Pancreas (tissue), 10 donors: ENCODE measurements at places on chromosomes 7 and 10. TPM values are rescaled to one million over a fixed set of nuclear protein-coding genes. Genes with fewer than 3 reads are reported as not detected.

Gene FBXO24
- 0.49 TPM for total RNA-seq

Gene TMEM236
- 0.28 TPM for total RNA-seq

Gene POLR2J2
- 4.1 TPM for total RNA-seq

Gene ITIH5
- total RNA-seq = 28.6 TPM

Gene PLCE1
- 7.2 TPM for total RNA-seq

Gene TSPAN33
- 19.2 TPM for total RNA-seq

Gene SPDYE1
- total RNA-seq = not detected

Gene EMX2
- not detected for total RNA-seq

Gene GDF2
- not detected for total RNA-seq

- DNase-seq = no peak
- no peaks in the 10 kb centered on the region for H3K4me1 ChIP-seq
Observed at GRCh38 chr10:42801135-42801534, 18.5 kb downstream of the BMS1 start.

GRCh38 chr10:49151025-49151445 lies 17.2 kb upstream of the FAM170B start:
- no peaks in the 10 kb centered on the region for H3K36me3 ChIP-seq
- no peak overlapping the region for H3K4me3 ChIP-seq
- no peak for DNase-seq
- no peaks in the 10 kb centered on the region for H3K27me3 ChIP-seq
- H3K4me1 ChIP-seq = no peaks in the 10 kb centered on the region
- no peak overlapping the region for H3K27ac ChIP-seq

GRCh38 chr10:61642676-61643075 lies 20.1 kb upstream of the CABCOCO1 start:
- no peaks in the 10 kb centered on the region for H3K27me3 ChIP-seq
- no peak for DNase-seq
- no peaks in the 10 kb centered on the region for H3K36me3 ChIP-seq
- no peaks in the 10 kb centered on the region for H3K4me1 ChIP-seq
- no peak overlapping the region for H3K27ac ChIP-seq
- H3K4me3 ChIP-seq = no peak overlapping the region

DNA sequence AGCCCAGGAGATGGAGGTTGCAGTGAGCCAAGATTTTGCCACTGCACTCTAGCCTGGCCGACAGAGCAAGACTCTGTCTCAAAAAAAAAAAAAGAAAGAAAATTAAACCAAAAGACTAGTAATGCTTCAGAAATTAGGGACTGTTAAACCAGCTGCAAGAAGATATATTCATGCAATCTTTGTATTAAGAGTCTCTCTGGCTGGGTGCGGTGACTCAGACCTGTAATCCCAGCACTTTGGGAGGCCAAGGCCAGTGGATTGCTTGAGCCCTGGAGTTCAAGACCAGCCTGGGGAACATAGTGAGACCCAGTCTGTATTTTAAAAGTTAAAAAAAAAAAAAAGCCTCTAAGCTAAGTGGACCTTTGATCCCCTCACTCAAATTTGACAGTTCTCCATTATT lies 2.5 kb upstream of the HNRNPF start:
- no peaks in the 10 kb centered on the region for H3K27me3 ChIP-seq
- H3K27ac ChIP-seq = no peak overlapping the region
- no peaks in the 10 kb centered on the region for H3K4me1 ChIP-seq
- no peak overlapping the region for H3K4me3 ChIP-seq

GRCh38 chr7:34299066-34299465 lies 359.0 kb upstream of the NPSR1 start:
- H3K4me1 ChIP-seq = no peaks in the 10 kb centered on the region
- no peaks in the 10 kb centered on the region for H3K36me3 ChIP-seq
- H3K4me3 ChIP-seq = no peak overlapping the region
- H3K27me3 ChIP-seq = no peaks in the 10 kb centered on the region
- no peak overlapping the region for H3K27ac ChIP-seq

DNA sequence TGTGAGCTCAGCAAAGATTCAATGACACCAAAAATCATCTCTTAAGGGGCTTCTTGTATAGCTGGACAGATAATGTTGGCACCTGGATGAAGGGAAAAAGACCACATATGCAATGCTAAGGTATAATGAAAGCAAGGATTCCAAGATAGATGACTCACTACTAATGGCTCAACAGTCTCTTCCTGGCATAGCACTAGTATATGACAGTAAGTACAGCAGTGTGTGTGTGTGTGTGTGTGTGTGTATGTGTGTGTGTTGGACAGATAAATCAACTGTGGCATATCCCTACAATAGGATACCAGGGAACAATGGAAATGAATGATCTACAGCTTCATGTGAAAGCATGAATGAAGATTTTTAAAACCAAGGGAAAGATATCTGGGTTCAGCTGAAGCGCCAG lies 257.1 kb downstream of the SFMBT2 start:
- no peak overlapping the region for H3K4me3 ChIP-seq
- no peaks in the 10 kb centered on the region for H3K36me3 ChIP-seq
- H3K27ac ChIP-seq = no peak overlapping the region
- no peaks in the 10 kb centered on the region for H3K27me3 ChIP-seq

DNA sequence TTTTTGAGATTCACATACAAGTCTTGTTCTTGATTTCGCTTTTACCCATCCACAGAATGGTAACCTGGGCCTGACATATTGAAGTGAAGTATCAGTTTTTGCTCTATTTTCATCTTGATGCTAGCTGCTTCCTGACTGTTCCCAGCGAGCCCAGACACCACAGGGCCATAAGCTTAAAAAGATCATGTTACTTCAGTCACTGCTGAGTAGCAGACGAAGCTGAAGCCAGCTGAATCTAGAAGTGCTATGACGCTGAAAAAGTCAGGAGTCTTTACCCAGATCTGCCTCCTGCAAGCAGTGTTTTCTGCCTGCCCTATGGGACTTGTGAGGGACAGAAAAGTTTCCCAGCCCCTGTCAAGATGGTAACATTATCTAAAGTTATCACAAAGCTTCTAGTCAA lies 2.7 kb upstream of the PRXL2A start:
- no peaks in the 10 kb centered on the region for H3K27me3 ChIP-seq
- H3K36me3 ChIP-seq = no peaks in the 10 kb centered on the region
- DNase-seq = no peak
- no peak overlapping the region for H3K27ac ChIP-seq
- no peak overlapping the region for H3K4me3 ChIP-seq

DNA sequence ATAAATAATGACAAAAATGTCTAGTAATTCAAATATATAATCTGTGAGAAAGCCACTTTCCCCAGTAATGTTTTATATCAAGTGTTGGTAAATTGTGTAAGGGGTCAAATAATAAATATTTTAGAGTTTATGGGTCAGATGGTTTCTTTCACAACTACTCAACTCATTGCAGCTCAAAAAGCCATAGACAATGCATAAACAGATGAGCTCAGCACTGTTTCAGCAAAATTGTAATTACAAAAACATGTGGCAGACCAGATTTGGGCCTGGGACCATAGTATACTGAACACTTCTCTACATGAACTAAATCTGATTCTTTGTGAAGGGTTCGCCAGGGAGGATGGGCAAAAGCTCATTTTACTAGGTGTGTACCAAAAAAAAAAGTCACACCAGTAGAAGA lies 460.8 kb downstream of the NRG3 start:
- no peaks in the 10 kb centered on the region for H3K4me1 ChIP-seq
- no peak for DNase-seq
- H3K27me3 ChIP-seq = no peaks in the 10 kb centered on the region
- H3K27ac ChIP-seq = no peak overlapping the region

DNA sequence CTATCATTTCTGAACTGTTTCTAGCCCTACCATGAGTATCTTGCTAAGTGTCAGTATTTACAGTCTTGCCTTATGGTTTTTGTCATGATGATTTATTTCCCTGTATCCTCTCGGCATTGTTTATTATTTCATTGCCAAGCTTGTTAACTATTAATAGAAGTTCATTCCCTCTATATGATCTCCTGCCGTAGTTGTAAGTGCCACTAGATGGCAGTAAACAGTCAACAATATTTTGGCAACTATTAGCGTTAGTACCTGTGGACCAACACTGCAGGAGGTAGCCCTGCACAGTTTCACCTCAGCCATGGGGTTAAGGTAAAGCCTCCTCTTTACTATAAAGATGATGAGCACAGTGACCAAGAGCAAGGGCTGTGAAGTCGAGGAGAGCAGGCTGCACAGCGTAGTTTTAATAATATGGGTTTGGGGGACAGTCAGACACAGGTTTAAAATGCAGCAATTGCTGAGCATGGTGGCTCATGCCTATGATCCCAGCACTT lies 26.1 kb upstream of the CCNJ start:
- no peaks in the 10 kb centered on the region for H3K36me3 ChIP-seq
- peak; percentile 21 for DNase-seq
- H3K4me3 ChIP-seq = no peak overlapping the region
- no peaks in the 10 kb centered on the region for H3K27me3 ChIP-seq

- no peak overlapping the region for H3K4me3 ChIP-seq
- DNase-seq = no peak
- no peaks in the 10 kb centered on the region for H3K4me1 ChIP-seq
- H3K27ac ChIP-seq = no peak overlapping the region
Observed at GRCh38 chr7:6015917-6016652, 7.0 kb downstream of the AIMP2 start.

GRCh38 chr10:97882142-97883091 lies 32.8 kb downstream of the GOLGA7B start:
- H3K4me3 ChIP-seq = no peak overlapping the region
- no peak overlapping the region for H3K27ac ChIP-seq

DNA sequence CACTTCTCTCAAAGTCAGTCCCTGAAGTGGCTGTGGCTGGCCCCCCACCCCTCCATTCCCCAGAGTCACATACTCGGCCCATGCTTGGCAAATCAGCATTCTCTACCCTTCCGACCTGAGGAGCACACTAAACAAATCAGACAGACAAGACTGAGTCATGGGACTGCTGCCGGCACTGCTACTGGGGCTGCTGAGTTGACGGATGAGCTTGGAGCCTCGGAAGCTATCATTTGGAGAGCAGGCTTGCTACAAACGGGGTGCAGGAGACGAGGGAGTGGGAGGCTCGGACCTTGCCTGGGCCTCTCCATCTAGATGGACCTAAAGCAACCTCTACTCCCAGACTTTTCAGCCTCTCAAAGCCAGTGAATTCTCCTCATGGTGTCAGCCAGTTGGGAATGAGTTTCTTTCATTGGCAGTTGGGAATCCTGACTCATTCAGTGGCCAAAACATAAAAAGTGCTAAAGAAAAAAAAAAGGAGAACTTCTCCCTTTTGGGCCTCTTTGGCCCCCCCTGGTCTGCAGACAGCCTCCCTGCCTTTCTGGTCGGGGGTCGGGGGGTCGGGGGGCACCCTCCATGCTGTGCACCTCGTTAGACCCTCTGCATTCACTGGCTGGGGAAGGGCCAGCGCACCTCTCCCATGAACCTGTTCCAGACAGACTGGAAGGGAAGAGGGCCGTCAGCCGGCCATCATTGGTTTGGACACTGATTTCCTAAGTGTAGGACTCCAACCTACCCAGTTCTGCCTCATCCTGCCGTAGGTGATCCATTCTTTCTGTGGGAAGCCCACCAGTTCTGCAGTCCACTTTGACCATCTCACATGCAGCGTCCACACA lies 52.3 kb upstream of the COL13A1 start:
- no peak overlapping the region for H3K27ac ChIP-seq
- DNase-seq = no peak
- no peaks in the 10 kb centered on the region for H3K36me3 ChIP-seq
- no peaks in the 10 kb centered on the region for H3K27me3 ChIP-seq
- H3K4me3 ChIP-seq = no peak overlapping the region

DNA sequence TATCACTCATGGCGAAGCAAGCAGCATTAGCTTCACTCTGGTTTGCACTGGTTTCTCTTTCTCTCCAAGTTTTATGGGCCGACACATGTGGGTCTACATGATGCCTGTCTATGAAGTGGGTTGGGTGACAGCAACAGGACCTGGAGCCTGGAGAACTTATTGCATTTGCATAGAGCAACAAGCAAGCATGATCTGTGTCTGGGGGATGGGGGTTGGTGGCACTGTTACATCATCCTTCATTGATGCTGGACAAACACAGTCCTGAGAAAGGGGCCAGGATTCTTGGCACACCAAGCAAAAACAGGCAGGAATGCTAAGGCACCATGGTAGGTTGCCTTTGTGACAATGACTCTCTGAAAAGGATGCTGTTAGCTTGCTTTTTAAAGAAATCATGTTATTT lies 266.2 kb upstream of the CDC14C start:
- no peak for DNase-seq
- H3K36me3 ChIP-seq = no peaks in the 10 kb centered on the region
- H3K27ac ChIP-seq = no peak overlapping the region
- no peaks in the 10 kb centered on the region for H3K4me1 ChIP-seq
- H3K27me3 ChIP-seq = no peaks in the 10 kb centered on the region
- H3K4me3 ChIP-seq = no peak overlapping the region

GRCh38 chr10:16894821-16895220 lies 77.6 kb upstream of the RSU1 start:
- no peak overlapping the region for H3K4me3 ChIP-seq
- no peak for DNase-seq
- H3K4me1 ChIP-seq = peaks cover 8% of the 10 kb centered on the region
- H3K27ac ChIP-seq = no peak overlapping the region

- no peaks in the 10 kb centered on the region for H3K36me3 ChIP-seq
- DNase-seq = no peak
- no peak overlapping the region for H3K27ac ChIP-seq
- no peak overlapping the region for H3K4me3 ChIP-seq
- no peaks in the 10 kb centered on the region for H3K27me3 ChIP-seq
Observed at GRCh38 chr10:33180390-33180789, 154.1 kb downstream of the NRP1 start.

- H3K27ac ChIP-seq = no peak overlapping the region
- no peaks in the 10 kb centered on the region for H3K27me3 ChIP-seq
- H3K4me3 ChIP-seq = no peak overlapping the region
- peaks cover 4% of the 10 kb centered on the region for H3K4me1 ChIP-seq
Observed at GRCh38 chr7:114150689-114151088, 231.9 kb upstream of the PPP1R3A start.

DNA sequence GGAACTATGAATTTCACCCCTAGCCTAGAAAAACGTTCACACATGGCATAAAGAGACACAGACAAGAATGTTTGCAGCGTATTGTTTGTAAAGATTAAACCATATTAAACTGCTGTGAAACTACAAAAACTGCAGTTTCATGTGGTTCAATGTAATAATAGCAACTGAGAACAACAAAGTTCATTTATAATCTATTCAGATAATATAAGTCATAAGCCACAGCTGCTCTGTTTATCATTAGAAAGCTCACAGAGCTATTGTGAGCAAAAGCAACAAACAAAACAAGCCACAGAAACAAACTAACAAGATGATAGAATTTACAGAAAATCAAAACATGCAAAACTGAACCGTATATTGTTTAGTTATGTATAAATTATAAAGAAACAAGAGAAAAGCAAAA lies 113.5 kb downstream of the AHR start:
- no peak overlapping the region for H3K4me3 ChIP-seq
- no peak overlapping the region for H3K27ac ChIP-seq
- DNase-seq = no peak
- no peaks in the 10 kb centered on the region for H3K27me3 ChIP-seq
- H3K4me1 ChIP-seq = no peaks in the 10 kb centered on the region

DNA sequence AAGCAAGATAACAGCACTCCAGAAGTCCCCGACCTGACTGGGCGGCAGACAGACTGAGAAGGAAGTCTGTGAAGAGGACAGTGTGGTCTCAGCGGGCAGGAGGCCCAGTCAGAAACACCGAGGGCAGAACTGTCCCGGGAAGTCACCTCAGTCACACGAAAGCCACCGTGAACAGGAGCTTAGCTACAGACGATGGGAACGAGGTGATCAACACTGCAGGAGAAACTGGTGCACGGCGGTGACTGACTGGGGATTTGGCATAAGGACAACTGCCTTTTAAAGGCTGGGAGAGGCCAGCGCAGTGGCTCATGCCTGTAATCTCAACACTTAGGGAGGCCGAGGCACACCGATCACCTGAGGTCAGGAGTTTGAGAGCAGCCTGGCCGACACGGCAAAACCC lies 217.8 kb downstream of the PTPRN2 start:
- no peak for DNase-seq
- H3K4me3 ChIP-seq = no peak overlapping the region
- H3K27me3 ChIP-seq = no peaks in the 10 kb centered on the region
- no peaks in the 10 kb centered on the region for H3K4me1 ChIP-seq
- no peaks in the 10 kb centered on the region for H3K36me3 ChIP-seq
